ENCODE measurements at places on chromosomes 2 and 18.

GRCh38 chr2:42724886-42725285, 39.0 kb downstream of the OXER1 start:
- DNase-seq, result no peak

GRCh38 chr2:101375653-101376052, 11.7 kb downstream of the CREG2 start:
- DNase-seq, result no peak

DNA sequence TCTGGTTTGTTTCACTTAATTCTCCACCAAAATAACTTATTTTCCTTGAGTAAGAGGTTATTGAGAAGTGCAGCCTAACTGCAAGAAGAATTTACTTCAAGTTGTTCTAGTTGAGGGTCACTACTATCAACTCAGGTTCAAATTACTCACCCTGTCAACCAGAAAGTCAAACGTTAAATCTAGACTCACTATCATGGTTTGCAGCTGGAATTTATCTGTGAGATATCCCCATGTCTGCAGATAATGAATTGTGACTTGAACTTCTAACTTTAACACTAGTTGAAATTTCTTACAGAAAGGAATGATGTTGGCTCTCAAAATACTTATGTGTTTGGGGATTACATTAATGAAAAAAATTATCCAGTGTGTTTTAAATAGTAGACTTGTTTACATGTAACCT, 1145.7 kb upstream of the NXPH2 start:
- DNase-seq, result no peak

DNA sequence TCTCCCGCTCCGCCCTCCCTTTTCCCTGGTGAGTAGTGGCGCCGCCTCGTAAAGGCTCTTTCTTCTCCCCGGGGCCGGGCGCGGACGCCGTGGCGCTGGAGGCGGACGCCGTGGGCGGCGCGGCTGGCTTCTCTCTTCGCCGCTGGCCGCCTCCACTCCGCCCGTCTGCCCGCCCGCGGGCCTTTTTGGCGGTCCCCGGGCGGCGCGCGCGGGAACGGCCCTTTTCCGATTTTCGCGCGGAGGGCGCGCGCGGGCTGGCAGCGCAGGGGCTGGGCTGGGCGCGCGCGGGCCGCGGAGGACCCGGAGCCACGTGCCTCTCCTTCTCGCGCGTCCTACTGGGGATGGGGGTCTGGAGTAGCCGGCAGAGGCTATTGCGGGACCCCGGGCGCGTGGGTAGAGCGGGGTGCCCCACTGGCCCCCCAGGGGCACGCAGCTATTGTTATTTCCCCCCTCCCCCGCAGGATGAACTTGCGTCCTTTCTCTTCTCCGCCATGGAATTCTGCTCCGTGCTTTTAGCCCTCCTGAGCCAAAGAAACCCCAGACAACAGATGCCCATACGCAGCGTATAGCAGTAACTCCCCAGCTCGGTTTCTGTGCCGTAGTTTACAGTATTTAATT, 472 bp downstream of the SLC20A1 start:
- no peak for DNase-seq

GRCh38 chr18:51039138-51040112, 9.4 kb downstream of the SMAD4 start:
- DNase-seq, result no peak

DNA sequence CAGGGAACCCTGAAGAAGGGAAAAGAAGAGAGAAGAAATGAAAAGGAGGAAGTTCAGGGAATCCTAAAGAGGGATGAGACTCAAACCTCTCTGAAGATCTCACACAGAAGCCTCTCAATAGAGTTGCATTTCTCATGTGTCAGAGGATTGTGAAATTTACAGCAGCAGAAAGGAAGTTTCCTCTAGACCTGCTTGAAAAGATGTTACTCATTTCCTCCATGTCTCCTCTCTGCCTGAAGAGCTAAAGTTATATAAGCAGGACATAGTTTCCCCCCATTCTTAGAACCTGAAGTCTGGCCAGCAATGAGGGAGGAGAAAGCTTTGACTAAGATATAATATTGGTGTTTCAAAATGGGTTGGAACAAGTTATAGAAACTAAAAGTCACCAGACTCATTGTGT, 1155.6 kb downstream of the LRP1B start:
- DNase-seq, result no peak

GRCh38 chr2:220779931-220780330, 792.2 kb downstream of the EPHA4 start:
- no peak for DNase-seq

DNA sequence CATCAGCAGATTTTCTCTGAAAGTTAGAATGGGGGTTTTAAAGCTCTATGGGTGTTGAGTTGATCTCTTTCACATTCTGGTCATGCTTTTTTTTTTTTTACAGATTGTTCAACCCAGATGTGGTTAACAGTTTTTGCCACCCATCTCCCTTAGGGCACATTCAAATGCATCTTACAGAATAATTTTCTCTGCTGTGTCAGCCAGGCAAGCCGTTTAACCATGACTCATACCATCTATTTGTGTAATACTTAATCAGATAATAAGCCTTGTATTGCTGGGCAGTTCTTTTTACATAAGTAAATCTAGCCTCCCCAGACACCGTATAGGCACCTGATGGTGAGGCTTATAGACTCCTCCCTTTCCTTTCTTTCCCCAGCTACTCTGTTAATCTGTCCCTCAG, 62.0 kb downstream of the TGIF1 start:
- no peak for DNase-seq

DNA sequence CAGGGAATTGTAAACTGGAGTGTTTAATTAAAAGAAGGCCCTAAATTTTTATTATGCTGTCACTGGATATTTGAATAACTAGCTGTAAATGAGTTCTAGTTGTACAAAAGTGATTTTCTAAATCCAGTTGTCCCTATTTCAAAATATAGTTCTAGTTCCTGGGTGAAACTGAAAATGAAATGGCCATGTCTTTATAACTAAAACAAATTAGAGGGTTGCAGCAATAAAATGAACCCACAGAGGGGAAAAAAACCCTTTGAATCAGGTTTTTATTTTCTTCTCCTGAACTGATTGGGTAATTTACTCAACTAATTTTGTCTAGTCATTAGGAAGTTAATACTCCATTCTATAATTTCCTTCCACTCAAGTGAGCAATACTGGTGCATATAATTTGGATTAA, 55.6 kb upstream of the MAP4K3 start:
- DNase-seq, result no peak

DNA sequence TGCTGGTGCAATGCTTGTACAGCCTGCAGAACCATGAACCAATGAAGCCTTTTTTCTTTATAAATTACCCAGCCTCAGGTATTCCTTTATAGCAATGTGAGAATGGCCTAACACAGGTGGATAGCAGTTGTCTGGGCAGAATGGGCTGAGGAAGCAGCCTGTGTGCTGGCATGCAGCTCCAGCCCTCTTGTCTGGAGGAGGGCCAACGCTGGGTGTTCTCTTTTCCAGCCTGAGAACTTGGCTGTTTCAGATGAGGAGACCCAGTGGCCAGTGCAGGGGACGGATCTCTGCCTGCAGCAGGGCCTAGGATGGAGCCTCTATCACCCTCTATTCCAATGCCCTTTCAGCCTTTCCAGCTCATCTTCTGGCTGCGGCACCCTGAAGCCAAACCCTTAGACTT, 58.8 kb downstream of the CTIF start:
- DNase-seq, result no peak

DNA sequence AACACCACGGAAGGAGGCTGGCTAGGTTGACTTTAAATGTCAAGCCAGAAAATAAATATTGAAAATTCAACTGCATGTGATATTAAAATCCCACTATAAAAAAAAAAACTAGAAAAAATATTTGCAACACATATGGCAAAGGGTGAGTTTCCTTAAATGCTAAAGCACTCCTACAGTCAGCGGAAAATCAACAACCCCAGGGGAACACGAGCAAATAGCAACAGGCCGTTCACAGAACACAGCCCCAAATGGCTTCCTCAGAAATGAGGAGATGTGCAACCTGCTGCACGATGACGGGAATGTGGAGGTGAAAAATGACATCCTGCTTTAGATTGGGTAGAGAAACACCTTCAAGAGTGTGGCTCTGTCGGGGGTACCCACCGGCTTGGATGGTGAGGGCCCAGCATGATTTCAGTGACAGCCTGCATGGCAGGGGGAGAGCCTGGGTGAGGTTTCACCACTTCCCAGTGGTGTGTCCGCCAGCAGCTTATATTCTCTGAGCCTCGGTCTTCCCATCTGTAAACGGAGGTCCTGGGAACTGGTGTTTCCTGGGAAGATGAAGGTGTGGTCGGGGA, 157.9 kb upstream of the GLI2 start:
- DNase-seq, result no peak

DNA sequence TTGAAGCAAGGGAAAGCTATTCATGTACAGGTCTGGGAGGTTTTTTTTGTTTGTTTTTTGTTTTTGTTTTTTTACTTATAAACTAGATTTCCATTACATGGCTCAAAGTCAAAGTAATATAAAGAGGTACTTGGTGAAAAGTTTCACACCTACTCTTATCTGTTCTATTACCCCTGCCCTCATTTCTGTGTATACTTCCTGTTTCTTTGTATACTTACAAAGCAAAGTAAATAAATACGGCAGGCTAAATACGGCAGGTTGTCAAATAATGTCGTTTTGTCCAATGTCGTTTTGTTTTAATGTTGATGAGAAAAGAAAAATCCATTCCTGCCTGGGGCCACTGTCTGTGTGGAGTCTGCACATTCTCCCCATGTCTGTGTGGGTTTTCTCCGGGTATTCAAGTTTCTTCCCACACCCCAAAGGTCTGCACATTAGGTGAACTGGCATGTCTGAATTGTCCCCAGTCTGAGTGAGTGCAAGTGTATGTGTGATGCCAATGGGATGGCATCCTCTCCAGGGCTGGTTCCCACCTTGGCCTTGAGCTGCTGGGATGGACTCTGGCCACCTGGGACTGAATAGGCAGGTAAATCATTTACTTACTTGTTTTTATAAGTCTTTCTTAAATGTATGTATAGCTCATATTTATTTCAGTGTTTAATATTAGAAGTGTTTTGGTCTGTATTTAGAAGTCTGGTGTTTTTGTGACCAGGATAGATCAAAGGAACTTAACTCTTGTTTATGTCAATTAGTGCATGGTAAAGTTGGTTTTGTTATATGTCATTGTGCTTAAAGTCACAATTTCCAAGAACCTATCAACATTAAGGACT, 13.4 kb downstream of the STAMBP start:
- no peak for DNase-seq

DNA sequence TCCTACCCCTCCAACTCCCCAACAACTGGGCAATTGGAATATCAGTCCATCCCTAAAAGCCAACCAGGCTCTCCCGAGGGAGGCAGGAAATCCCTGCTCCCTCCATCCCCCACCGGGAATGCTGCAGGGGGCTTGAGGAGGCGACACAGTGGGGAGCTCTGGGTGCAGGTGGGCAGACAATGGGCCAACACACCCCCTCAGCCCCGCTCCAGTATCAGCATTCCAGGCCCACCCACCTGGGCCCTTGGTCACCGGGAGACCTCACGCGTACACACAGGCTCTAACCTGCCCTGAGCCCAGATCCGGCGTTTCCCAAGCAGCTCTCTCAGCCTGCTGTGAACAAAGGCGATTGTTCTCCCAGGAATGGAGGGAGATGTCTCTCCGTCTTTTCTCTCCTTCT, 37.6 kb upstream of the FZD7 start:
- no peak for DNase-seq

DNA sequence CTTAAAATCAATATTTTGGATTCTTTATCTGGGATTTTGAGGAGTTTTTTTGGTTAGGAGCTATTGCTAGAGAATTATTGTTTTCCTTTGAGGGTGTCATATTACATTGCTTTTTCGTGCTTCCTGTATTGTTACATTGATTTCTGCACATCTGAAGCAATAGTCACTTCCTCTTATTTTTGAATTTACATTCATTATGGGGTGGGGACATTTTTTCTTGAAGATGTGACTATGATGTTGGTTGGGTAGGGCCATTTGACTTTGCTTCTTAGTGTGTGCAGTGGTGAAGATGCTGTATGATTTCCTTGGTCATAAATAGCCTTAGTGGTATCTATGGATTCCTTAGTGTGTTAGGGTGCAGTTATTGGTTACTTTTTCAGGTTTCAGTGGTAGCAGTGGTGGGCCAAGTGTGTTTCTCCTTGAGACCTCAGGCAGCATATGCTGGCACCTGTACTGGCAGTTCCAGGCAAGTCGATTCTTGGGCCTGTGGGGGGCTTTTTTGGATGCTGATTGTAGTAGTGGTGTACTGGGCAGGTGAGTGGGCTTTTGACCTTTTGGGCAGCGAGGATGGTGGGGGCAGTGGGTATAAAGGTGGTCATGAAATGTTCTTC, 61.8 kb downstream of the ARHGAP25 start:
- no peak for DNase-seq

DNA sequence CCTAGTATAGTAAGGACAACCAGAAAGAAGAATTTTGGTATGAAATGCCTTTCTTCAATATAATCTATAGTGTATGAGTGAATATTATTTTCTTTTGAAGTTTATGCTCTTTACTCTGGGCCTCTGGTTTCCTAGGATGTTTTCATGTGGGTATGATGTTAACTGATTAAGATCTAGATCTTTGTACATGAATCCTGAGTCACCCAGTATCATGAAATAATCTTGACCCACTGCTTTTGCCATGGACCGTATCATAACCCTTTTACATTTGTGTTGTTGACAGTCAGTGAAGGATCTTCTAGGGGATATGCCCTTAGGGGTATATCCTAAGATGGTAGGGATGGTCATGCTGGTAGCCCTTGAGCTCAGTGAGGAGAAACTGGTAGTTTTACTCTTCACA, 100.3 kb downstream of the RAB3GAP1 start:
- no peak for DNase-seq

DNA sequence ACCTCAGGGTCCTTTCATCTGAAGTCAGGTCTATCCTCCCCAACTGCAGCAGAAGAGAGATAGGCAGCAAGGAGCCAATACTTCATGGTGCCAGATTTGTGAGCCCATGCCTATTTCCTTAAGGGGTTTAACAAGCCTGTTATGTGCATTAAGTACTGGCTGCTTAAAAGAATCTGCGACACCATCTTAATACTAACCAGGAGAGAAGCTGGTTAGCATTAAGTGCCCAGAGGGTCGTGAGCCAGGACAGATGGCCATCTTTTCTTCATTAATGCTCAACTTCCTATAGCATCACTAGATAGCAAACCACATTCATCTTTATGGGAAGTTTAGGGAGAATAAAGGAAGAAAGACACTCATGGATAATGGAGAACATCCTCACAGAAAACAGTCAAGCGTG, 289.1 kb downstream of the ETAA1 start:
- DNase-seq, result no peak

GRCh38 chr2:96547731-96548171, 11.2 kb downstream of the ARID5A start:
- DNase-seq, result no peak

- no peak for DNase-seq
Measured at GRCh38 chr18:60664736-60665135, 292.2 kb upstream of the MC4R start.

- DNase-seq, result no peak
Measured at GRCh38 chr18:45833846-45834245, 8.4 kb downstream of the SIGLEC15 start.

- DNase-seq, result no peak
Measured at GRCh38 chr2:55017880-55018279, 32.4 kb downstream of the RTN4 start.

- no peak for DNase-seq
Measured at GRCh38 chr2:196286821-196287220, 115.4 kb upstream of the STK17B start.

DNA sequence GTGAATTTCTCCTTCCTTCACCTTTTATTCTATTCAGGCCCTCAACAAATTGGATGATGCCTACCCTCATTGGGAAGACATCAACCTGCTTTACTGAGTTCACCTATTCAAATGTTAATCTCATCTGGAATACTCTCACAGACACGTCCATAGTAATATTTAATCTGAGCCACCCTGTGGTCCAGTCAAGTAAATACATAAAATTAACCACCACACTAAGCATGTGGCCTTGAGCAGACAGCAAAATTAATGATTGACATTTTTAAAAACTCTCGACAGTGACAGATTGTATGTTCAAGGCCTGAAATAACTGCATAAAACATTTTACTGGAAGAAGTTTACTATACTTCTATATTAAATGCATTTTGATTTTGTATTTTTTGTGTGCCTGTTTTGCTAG, 540.6 kb upstream of the GCFC2 start:
- no peak for DNase-seq

All from GDM1 (cell line).